Thoracic aorta (tissue), 2 donors: ENCODE measurements at places on chromosomes 4 and X. TPM values are rescaled to one million over a fixed set of nuclear protein-coding genes. Genes with fewer than 3 reads are reported as not detected.

Gene SLC16A2
- total RNA-seq: 7.9 TPM

Gene SOD3
- total RNA-seq: 549 TPM

Gene TEX11
- total RNA-seq: not detected

Gene SYN1
- 0.27 TPM for total RNA-seq

Gene FRAS1
- total RNA-seq: 7.1 TPM

Gene ARMCX6
- total RNA-seq: 32.5 TPM

Gene SPIN4
- 12.6 TPM for total RNA-seq

Gene NOX1
- total RNA-seq: not detected

Gene ZFYVE28
- 20.2 TPM for total RNA-seq

Gene CBLL2
- not detected for total RNA-seq

Gene FABP2
- not detected for total RNA-seq

GRCh38 chr4:140170299-140170698 is 16.3 kb upstream of the MAML3 start:
- no peaks in the 10 kb centered on the region for H3K27me3 ChIP-seq
- H3K27ac ChIP-seq: no peak overlapping the region
- no peaks in the 10 kb centered on the region for H3K36me3 ChIP-seq
- no peak for DNase-seq
- no peak overlapping the region for H3K4me3 ChIP-seq

GRCh38 chr4:2094545-2094944 is 35.4 kb downstream of the NAT8L start:
- no peaks in the 10 kb centered on the region for H3K4me1 ChIP-seq
- no peaks in the 10 kb centered on the region for H3K36me3 ChIP-seq
- DNase-seq: no peak
- no peaks in the 10 kb centered on the region for H3K27me3 ChIP-seq
- H3K4me3 ChIP-seq: no peak overlapping the region

GRCh38 chr4:74395633-74396032 is 30.7 kb downstream of the EREG start:
- H3K4me1 ChIP-seq: peaks cover 3% of the 10 kb centered on the region
- H3K27me3 ChIP-seq: no peaks in the 10 kb centered on the region
- no peak overlapping the region for H3K4me3 ChIP-seq
- no peak overlapping the region for H3K27ac ChIP-seq
- H3K36me3 ChIP-seq: no peaks in the 10 kb centered on the region
- DNase-seq: no peak

GRCh38 chr4:102535398-102536082 is 34.4 kb downstream of the NFKB1 start:
- no peak overlapping the region for H3K4me3 ChIP-seq
- H3K27ac ChIP-seq: no peak overlapping the region
- H3K4me1 ChIP-seq: no peaks in the 10 kb centered on the region
- H3K36me3 ChIP-seq: peaks cover 2% of the 10 kb centered on the region
- DNase-seq: no peak

- peaks cover 10% of the 10 kb centered on the region for H3K4me1 ChIP-seq
- no peak overlapping the region for H3K4me3 ChIP-seq
These were observed 337.7 kb upstream of the GATB start for GRCh38 chr4:152098365-152099060.

DNA sequence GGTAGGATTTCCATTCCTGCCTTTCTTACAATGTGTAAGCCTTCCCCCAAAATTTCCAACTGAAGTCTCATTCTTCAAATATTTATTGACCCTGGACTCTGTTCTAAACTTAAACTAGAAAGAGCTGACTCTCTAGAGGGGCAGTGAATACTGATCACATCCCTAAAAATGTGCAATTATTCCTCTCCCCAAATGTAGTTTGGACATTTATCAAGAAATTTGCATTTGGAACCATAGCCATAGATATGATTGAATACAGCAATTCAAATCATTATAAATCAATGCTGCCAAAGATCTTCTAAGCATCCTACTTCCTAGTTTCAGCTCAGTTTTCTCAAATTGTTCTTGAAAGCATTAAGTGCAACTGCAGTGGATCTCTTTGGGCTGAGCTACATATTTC is 525.7 kb downstream of the RAB28 start:
- H3K27ac ChIP-seq: no peak overlapping the region
- no peaks in the 10 kb centered on the region for H3K27me3 ChIP-seq
- no peaks in the 10 kb centered on the region for H3K36me3 ChIP-seq
- no peak for DNase-seq

GRCh38 chr4:121243485-121243884 is 79.4 kb upstream of the TNIP3 start:
- peak overlapping the region; percentile 19 for H3K4me3 ChIP-seq
- no peak overlapping the region for H3K27ac ChIP-seq
- DNase-seq: no peak
- no peaks in the 10 kb centered on the region for H3K36me3 ChIP-seq

- no peak for DNase-seq
- no peaks in the 10 kb centered on the region for H3K27me3 ChIP-seq
- H3K4me1 ChIP-seq: no peaks in the 10 kb centered on the region
- no peak overlapping the region for H3K27ac ChIP-seq
- no peaks in the 10 kb centered on the region for H3K36me3 ChIP-seq
These were observed 27.6 kb upstream of the DCHS2 start for GRCh38 chr4:154519214-154519613.

DNA sequence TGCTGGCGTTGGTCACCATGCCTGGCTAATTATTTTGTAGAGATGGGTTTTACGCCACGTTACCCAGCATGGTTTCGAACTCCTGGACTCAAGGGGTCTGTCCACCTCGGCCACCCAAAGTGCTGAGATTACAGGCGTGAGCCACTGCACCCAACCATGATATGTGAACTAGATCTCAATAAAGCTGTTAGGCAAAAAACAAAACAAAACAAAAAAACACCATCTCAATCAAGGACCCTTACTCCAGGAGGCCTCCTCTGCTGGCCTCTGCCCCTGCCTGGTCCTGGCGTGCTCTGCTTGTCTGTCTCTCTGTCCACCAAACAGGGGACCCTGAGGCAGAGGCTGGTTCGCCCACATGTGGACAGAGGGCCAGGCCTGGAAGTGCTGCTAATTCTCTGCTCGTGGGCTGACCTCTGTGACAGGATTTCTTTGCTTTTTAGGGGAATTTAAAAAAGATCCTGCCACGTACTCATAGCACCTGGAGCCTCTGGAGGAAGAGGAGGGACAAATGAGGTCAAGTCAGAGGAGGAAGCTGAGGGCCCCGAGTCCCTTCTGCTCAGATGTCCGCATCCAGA is 32.7 kb upstream of the WFS1 start:
- H3K4me1 ChIP-seq: no peaks in the 10 kb centered on the region
- no peak for DNase-seq
- no peaks in the 10 kb centered on the region for H3K27me3 ChIP-seq
- no peak overlapping the region for H3K27ac ChIP-seq

DNA sequence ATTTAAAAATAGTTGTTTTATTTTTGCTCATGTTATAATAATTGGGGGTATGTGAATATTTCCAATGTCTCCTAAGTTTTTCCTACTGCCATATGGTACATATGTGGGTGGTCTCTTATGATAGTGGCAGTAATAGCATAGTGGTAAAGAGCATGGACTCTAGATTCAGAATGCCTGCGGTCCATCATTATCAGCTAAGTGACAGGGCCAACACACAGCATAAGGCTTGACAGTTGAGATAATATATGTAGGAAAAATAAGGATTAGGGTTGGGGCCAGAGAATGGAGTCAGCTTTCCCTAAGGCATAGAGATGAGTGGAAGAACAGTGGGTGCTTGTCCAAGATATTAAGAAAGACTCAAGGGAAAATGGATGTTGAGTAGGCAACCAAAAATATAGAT is 2707.5 kb downstream of the PCDH7 start:
- H3K27ac ChIP-seq: no peak overlapping the region
- H3K4me1 ChIP-seq: no peaks in the 10 kb centered on the region
- no peak overlapping the region for H3K4me3 ChIP-seq
- DNase-seq: no peak
- H3K27me3 ChIP-seq: no peaks in the 10 kb centered on the region

GRCh38 chrX:43188296-43188695 is 410.3 kb upstream of the PPP1R2C start:
- H3K36me3 ChIP-seq: no peaks in the 10 kb centered on the region
- H3K27me3 ChIP-seq: no peaks in the 10 kb centered on the region
- H3K4me1 ChIP-seq: no peaks in the 10 kb centered on the region
- no peak overlapping the region for H3K4me3 ChIP-seq
- H3K27ac ChIP-seq: no peak overlapping the region

GRCh38 chrX:150575419-150575814 is 7.0 kb downstream of the MTM1 start:
- H3K4me1 ChIP-seq: no peaks in the 10 kb centered on the region
- no peak for DNase-seq
- H3K27me3 ChIP-seq: no peaks in the 10 kb centered on the region
- H3K27ac ChIP-seq: no peak overlapping the region

- no peak for DNase-seq
- H3K27me3 ChIP-seq: no peaks in the 10 kb centered on the region
- peaks cover 17% of the 10 kb centered on the region for H3K36me3 ChIP-seq
- H3K4me1 ChIP-seq: peaks cover 26% of the 10 kb centered on the region
- peak overlapping the region; percentile 92 for H3K4me3 ChIP-seq
These were observed 3.1 kb downstream of the DCAF16 start for GRCh38 chr4:17807446-17807845.

DNA sequence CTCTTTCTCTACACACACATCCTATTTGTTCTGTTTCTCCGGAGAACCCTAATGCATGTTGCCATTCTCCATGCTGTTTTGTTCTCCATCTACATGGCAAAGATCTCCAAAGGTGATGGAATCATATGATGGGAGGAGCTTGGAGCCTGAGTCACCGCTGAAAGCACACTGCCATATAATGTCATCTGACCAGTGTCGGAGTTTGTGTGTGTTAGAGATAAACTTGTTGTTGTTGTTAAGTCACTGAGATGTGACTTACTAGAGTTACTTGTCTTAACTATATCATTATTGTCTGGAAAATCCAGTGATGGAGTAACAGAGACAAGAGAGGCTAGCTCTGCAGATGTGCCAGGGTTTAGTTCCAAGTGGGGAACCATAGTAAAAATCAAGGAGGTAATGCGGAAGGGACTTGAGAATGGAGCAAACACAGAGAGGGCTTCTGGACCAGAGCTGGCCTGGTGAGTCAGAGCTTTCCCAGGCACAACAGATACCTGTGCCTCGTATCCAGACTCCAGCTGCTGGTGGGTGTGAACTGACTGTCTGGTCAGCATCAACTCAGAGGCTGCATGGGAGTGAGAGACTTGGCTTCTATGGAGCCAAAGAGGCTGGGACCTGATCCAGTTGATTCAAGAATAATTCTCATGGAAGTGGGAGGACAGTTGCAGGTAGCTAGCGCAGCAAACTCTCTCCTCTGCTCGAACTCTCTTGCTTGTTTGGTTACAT is 30.6 kb upstream of the CCKAR start:
- no peak overlapping the region for H3K4me3 ChIP-seq
- H3K4me1 ChIP-seq: no peaks in the 10 kb centered on the region
- H3K27ac ChIP-seq: no peak overlapping the region
- no peaks in the 10 kb centered on the region for H3K36me3 ChIP-seq

- H3K27me3 ChIP-seq: no peaks in the 10 kb centered on the region
- no peaks in the 10 kb centered on the region for H3K36me3 ChIP-seq
- no peak overlapping the region for H3K27ac ChIP-seq
- H3K4me1 ChIP-seq: no peaks in the 10 kb centered on the region
These were observed 219.4 kb downstream of the SLC4A4 start for GRCh38 chr4:71558248-71558647.
